A549 treated with DMSO at 1 μM for 4 hours (cell line): ENCODE measurements at places on chromosomes 12 and 14. TPM values are rescaled to one million over a fixed set of nuclear protein-coding genes. Genes with fewer than 3 reads are reported as not detected.

CLEC9A gene
- total RNA-seq, result not detected in 5 replicates

CCDC175 gene
- not detected in 5 replicates for total RNA-seq

C14orf132 gene
- total RNA-seq, result 4.0 to 6.2 TPM (median 5.2 TPM) in 5 replicates

BRMS1L gene
- 10.1 to 13.3 TPM (median 12.1 TPM) in 5 replicates for total RNA-seq

ARPC3 gene
- total RNA-seq, result 418 to 687 TPM (median 460 TPM) in 5 replicates

METTL25 gene
- 1.9 to 3.6 TPM (median 3.0 TPM) in 5 replicates for total RNA-seq

C1S gene
- total RNA-seq, result 38.6 to 61.7 TPM (median 42.5 TPM) in 5 replicates

SLCO1C1 gene
- 0.03 to 0.04 TPM in 2 of 5 replicates, not detected in the others for total RNA-seq

AQP5 gene
- total RNA-seq, result not detected in 5 replicates

OAS2 gene
- 0.16 to 0.37 TPM (median 0.27 TPM) in 4 of 5 replicates, not detected in the other for total RNA-seq

FBLN5 gene
- 2.0 to 2.7 TPM (median 2.4 TPM) in 5 replicates for total RNA-seq

TPPP2 gene
- not detected in 5 replicates for total RNA-seq

C1R gene
- 24.1 to 46.2 TPM (median 28.9 TPM) in 5 replicates for total RNA-seq

KRT86 gene
- total RNA-seq, result 30.3 to 41.6 TPM (median 35.7 TPM) in 5 replicates

MGP gene
- 0.15 TPM in 1 of 5 replicates, not detected in the others for total RNA-seq

LRFN5 gene
- total RNA-seq, result not detected in 5 replicates

MYRFL gene
- 0.02 to 0.05 TPM (median 0.02 TPM) in 3 of 5 replicates, not detected in the others for total RNA-seq

CACNA1C gene
- total RNA-seq, result 0.02 to 0.06 TPM in 2 of 5 replicates, not detected in the others

MYO1H gene
- total RNA-seq, result not detected in 5 replicates

WDHD1 gene
- total RNA-seq, result 10.3 to 15.1 TPM (median 13.5 TPM) in 5 replicates

OR4E2 gene
- not detected in 5 replicates for total RNA-seq

PPFIA2 gene
- total RNA-seq, result 0.03 TPM in 1 of 5 replicates, not detected in the others

ENDOU gene
- not detected in 5 replicates for total RNA-seq

CIT gene
- 11.3 to 15.1 TPM (median 13.9 TPM) in 5 replicates for total RNA-seq

FLRT2 gene
- total RNA-seq, result 3.0 to 5.1 TPM (median 4.7 TPM) in 5 replicates

TMTC2 gene
- total RNA-seq, result 0.71 to 1.6 TPM (median 1.4 TPM) in 5 replicates

ACRBP gene
- total RNA-seq, result 0.21 to 0.34 TPM (median 0.23 TPM) in 3 of 5 replicates, not detected in the others

CCDC60 gene
- not detected in 5 replicates for total RNA-seq

GPRC5A gene
- 314 to 517 TPM (median 478 TPM) in 5 replicates for total RNA-seq

RNASE1 gene
- total RNA-seq, result 0.22 to 0.36 TPM (median 0.26 TPM) in 4 of 5 replicates, not detected in the other

APOLD1 gene
- 0.19 to 0.67 TPM (median 0.26 TPM) in 5 replicates for total RNA-seq

KRT6C gene
- not detected in 5 replicates for total RNA-seq
